ENCODE measurements at places on chromosomes 6 and 20.

DNA sequence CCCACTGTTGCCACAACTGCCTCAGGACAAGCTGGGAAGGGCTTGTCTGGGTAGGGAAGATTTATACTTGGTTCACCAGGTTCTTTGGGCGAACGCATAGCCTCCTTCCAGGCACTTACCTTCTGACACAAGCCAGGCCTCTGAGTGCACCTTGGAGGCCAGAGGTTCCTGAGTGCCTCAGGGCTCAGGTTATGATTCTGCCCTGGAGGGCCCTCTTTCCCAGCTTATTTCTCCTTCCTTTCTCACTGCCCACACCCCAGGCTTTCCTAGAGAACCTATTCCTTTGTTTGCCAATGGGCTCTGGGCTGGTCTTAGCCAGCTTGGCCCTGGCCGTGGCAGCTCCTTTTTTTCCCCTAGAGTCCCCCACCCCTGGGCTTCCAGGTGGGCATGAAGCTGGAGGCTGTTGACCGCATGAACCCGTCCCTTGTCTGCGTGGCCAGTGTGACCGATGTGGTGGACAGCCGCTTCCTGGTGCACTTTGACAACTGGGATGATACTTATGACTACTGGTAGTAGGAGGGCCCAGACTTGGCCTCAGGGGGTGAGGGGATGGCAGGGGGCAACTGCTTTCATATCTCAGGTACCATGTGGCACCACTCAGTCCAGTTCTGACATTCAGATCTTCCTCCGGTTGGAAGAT, 25.0 kb downstream of the L3MBTL1 start:
- no peak for DNase-seq

DNA sequence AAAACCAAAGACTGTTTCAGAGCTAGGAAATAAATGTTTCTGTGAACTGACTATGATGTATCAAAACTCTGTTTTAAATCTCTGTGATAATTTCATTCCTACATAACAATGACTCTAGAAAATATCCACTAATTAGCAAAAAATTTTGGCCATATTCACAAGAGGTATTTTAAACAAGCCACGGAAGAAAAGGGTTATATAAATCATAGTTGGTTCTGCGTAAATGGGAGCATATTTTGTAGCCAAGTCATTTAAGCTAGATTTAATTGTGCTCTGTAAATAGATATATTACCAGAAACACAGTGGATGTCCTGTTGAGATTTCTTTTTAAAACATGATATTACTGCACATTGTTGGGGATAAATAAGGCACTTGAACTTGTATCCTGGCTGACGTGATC, 416.5 kb upstream of the PLCB4 start:
- no peak for DNase-seq

DNA sequence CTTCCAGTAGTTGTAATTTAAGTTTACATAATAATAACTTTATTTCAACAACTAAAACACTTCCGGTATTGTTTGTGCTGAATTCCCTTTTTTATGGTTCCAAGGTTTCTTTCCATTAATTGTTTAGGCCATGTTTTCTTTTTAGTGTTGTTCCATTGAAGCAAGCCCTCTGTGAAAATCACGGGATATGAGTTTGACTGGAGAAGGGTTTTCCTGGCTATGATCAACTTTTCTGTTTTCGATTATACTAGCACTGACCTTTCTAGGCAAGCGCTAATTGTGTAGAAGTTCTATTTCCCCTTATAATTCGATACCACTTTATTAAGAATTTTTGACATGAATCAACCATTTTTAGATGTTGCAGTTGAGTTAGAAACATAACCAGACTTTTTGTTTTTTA, 2.4 kb downstream of the LAMA2 start:
- no peak for DNase-seq

DNA sequence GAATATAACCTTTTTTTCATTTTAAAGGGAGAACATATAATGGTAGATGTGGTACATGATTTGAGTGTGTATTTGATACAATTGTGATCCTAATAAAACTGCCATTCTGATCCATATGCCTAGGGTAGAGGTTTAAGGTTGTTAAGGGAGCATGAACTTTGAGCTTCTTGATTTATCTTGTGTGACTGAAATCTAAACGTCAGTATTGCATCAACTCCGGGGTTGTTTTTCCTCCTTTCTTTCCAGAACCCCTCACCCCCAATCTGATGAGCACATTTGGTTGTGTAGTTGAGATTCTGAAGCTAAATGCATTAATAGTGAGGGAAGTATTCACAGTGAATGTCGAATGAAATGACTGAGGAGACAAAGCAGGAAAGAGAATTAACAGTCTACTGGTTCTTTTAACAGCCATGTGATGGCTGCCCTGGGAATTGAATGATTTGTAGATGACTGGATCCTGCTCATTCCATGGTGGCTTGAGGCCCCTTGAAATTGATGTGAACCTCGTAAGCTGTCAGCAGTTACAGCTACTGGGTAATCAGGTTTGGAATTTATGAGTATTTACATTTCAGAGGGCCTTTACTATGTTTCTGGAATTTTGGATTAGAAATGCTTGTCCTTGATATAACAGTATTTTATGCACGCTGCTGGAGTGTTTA, 44.8 kb downstream of the FARS2 start:
- no peak for DNase-seq

GRCh38 chr6:72826744-72827438, 205.0 kb downstream of the KCNQ5 start:
- no peak for DNase-seq

- no peak for DNase-seq
Measured at GRCh38 chr6:132410830-132411229, 9.6 kb upstream of the MOXD1 start.

Measured in B cell (primary cell).